ENCODE measurements at places on chromosomes 5 and 9.

DNA sequence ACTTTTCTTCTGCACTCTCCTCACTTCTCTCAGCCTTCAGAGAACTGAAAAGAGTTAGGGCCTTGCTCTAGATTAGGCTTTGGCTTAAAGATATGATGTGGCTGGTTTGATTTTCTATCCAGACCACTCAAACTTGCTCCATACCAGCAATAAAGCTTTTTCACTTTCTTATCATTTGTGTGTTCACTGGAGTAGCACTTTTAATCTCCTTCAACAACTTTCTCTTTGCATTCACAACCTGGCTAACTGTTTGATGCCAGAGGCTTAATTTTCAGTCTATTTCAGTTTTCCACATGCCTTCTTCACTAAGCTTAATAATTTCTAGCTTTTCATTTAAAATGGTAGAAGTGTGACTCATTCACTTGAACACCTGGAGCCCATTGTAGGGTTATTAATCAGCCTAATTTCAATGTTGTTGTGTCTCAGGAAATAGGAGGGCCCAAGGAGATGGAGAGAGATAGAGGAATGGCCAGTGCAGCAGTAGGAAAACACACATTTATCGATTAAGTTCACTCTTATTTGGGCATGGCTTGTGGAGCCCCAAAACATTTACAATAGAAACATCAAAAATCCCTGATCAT, 5.9 kb downstream of the ATPSCKMT start:
- DNase-seq, result no peak
- H3K36me3 ChIP-seq, result no peaks in the 10 kb centered on the region
- H3K4me3 ChIP-seq, result no peak overlapping the region
- H3K27ac ChIP-seq, result no peak overlapping the region
- no peaks in the 10 kb centered on the region for H3K4me1 ChIP-seq

- no peaks in the 10 kb centered on the region for H3K4me1 ChIP-seq
- H3K27ac ChIP-seq, result no peak overlapping the region
- H3K36me3 ChIP-seq, result no peaks in the 10 kb centered on the region
- H3K4me3 ChIP-seq, result no peak overlapping the region
Measured at GRCh38 chr5:157177953-157178352, 2.7 kb upstream of the ITK start.

DNA sequence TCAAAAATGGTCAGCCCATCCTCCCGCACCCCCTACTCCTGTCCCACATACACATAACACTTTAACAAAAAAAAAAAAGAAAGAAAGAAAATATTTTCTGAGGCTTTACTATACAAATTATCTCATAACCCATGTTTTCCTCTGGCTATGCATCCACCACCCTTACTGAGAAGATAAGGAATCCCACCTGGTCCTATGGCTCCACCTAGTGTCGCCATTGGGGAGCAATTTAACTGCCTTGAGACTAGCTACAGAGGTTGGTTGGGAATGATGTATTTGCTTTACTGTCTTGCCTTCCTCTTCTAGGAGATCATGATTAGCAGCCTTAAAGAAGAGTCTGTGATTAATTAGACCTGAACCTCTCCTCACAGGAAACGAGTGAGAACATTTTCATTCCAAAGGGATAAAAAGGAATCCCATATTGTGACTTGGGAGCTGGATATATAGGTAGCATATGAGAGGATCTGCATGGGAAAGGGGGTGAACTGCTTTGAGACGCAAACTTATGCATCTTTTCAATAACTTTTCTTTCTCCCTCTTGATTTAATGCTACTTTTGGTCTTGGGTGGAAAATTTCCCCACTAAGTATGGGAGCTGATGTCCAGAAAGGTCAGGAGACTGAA, 77.7 kb upstream of the SELENOP start:
- no peaks in the 10 kb centered on the region for H3K27me3 ChIP-seq
- no peak overlapping the region for H3K4me3 ChIP-seq
- H3K36me3 ChIP-seq, result no peaks in the 10 kb centered on the region

- no peaks in the 10 kb centered on the region for H3K27me3 ChIP-seq
- no peaks in the 10 kb centered on the region for H3K36me3 ChIP-seq
- H3K4me1 ChIP-seq, result no peaks in the 10 kb centered on the region
- no peak overlapping the region for H3K4me3 ChIP-seq
- DNase-seq, result no peak
Measured at GRCh38 chr9:79193501-79194223, 378.1 kb upstream of the TLE4 start.

GRCh38 chr9:4862506-4863250, 69.9 kb downstream of the RCL1 start:
- H3K36me3 ChIP-seq, result no peaks in the 10 kb centered on the region
- H3K4me3 ChIP-seq, result no peak overlapping the region
- no peak overlapping the region for H3K27ac ChIP-seq
- no peaks in the 10 kb centered on the region for H3K27me3 ChIP-seq

- H3K36me3 ChIP-seq, result no peaks in the 10 kb centered on the region
- DNase-seq, result no peak
- no peak overlapping the region for H3K4me3 ChIP-seq
- no peaks in the 10 kb centered on the region for H3K27me3 ChIP-seq
- no peak overlapping the region for H3K27ac ChIP-seq
Measured at GRCh38 chr5:103216697-103217096, 41.9 kb upstream of the MACIR start.

DNA sequence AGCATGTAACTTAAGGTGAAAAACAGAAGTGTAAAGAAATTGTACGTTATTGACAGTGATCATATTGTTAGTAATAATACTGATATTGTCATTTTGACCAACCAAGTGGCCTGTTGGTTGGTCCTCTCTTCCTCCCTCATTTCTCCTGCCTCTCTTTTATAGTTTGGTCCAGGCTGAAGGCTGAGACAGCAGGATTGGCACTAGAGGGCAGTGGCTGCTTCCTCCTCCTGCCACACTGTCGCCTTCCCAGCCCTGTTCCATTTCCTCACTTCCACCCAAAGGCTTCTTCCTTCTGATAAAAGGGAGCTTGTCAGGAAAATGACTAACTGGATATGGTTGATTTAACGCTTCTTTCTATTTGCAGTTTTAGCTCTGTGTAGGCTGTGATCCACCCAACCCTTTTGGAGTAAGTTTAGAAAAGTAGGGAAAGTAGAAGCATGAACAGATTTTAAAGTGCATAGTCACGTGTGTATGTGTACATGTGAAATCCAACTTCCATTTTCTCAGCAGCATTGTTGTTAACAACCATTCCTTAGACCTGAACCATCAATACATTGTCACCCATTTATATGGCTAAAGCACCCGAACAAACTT, 35.6 kb downstream of the PTCD2 start:
- no peaks in the 10 kb centered on the region for H3K27me3 ChIP-seq
- H3K4me1 ChIP-seq, result no peaks in the 10 kb centered on the region
- no peak for DNase-seq
- H3K4me3 ChIP-seq, result no peak overlapping the region
- no peaks in the 10 kb centered on the region for H3K36me3 ChIP-seq

- no peaks in the 10 kb centered on the region for H3K4me1 ChIP-seq
- H3K27me3 ChIP-seq, result no peaks in the 10 kb centered on the region
- H3K36me3 ChIP-seq, result no peaks in the 10 kb centered on the region
- no peak overlapping the region for H3K4me3 ChIP-seq
- DNase-seq, result no peak
- H3K27ac ChIP-seq, result no peak overlapping the region
Measured at GRCh38 chr5:67147760-67148159, 48.8 kb downstream of the CD180 start.

Measured in breast epithelium (tissue), 4 donors.